ENCODE measurements at places on chromosomes 6 and 20.

GRCh38 chr6:131733376-131734016 lies 22.7 kb upstream of the CTAGE9 start:
- no peak for DNase-seq

GRCh38 chr6:1007159-1007558 lies 304.7 kb upstream of the FOXQ1 start:
- no peak for DNase-seq

DNA sequence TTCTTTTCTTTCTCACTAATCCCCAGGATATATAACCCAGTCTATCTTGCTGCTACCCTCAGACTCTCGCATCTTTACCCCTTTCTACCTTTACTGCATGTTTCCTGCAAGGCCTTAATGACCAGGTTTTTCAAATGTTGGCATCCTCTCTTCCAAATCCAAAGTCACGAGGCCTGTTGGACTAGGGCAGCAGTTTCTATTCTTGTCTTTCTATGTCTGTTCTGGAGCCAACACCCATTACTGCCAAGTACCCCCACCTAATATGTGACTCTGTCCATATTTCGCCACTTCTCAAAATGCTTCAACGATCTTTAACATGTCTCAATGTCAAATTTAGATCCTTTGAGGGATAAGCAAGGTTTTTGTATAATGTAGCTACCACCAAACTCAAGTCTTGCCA lies 443.4 kb downstream of the BMP2 start:
- DNase-seq = no peak

DNA sequence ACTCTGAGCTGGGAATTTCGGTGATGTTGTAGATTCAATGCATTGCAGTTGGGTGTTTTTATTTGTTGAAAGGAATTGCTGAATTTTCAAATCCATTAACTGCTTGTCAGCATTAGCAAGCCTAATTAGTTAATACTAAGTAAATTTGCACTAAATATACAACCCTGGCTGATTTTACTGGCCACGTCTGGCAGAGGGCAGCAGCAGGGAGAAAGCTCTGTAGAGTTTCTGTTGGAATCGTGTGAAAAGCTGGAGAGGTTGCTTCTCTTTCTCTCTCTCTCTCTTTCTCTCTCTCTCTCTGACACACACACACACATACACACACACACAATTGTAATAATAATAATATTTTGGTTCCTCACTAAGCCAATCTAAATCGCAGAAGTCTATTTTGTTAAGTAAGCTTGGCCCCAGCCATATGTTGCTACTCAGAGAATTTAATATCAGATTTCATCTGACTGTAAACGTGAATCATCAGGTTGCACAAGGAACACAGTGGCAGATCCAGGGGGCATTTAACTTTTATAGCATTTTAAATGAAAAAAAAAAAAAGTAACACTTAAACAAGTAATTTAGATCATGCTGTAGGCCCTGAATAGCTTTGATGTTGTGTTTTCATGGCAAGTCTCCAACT lies 289.5 kb downstream of the ESR1 start:
- DNase-seq = peak; percentile 77

DNA sequence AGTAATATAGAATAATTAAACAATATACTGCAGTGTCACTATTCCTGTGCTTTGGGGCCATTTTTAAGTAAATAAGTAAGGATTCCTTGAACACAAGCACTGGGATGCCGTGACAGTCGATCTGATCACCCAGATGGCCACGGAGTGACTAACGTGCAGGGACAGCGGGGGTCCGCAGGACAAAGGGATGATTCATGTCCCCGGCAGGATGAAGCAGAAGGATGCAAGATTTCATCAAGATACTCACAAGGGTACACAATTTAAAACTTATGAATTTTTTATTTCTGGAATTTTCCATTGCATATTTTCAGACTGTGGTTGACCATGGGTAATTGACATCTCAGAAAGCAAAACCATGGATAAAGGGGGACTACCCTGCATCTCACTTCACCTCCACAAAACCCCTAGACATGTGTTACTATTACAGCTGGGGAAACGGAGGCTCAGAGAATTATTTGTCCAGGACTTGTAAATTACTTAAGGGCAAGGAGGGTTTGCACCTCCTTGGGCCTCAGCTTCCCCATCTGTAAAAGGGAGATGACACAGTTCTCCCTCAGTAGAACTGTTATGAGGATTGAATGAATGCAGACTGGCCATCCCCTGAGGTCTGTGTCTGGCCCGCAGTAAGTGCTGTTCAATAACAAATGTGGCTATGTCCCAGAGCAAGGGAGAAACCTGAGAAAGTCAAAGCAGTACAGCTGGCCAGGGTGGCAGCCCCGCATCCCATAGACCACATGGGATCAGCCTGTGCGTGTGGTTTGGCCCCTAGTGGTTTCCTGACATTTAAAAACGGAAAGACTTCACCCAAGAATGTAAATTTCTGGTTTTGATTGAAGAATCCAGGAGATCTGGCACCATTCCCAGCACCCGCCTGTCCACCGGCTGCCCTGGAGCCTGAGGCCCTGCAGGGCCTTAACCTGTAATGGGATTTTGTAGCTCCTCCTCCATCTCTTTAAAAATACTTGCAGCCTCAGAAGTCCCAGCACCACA lies 235.5 kb downstream of the BMP7 start:
- peak; percentile 16 for DNase-seq

DNA sequence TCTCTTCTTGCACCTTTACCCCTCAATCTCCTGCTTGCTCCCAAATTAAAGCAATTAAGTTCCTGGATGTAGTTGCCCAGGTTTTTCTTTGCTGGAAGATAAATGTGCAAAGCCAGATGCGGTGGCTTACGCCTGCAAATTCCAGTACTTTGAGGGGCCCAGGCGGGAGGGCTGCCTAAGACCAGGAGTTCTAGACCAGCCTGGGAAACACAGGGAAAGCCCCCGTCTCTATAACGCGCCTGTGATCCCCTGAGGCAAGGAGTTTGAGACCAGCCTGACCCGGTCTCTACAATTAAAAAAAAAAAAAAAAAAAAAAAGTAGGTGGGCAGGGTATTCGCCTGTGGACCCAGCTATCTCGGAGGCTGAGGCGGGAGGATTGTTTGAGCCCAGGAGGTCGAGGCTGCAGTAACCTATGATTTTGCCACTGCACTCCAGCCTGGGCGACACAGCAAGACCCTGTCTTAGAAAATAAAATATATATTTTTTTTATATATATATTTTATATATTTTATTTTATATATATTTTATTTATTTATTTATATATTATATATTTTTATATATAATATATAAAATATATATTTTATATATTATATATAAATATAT lies 461 bp upstream of the DCDC2 start:
- no peak for DNase-seq

GRCh38 chr6:20034408-20034769 lies 177.9 kb downstream of the MBOAT1 start:
- DNase-seq = no peak

DNA sequence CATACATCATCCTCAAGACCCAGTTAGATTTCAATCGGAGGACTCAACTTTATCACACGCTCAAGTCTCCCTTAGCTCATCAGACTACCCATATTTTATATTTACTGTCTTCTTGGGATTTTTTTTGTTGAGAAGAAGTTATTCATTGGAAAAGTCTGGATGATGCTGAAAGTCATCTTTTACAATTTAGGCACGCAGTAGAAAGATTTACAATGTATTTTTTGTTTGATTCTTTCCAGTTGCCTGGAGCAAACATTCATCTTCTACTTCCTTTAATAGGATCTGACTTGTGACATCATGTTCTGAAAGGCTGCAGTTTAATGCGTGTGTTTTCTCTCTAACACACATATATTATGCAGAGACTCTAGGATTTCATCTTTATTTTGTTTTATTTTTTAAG lies 235.7 kb downstream of the DOK5 start:
- no peak for DNase-seq

- DNase-seq = no peak
These were observed 631.2 kb upstream of the EPHA7 start for GRCh38 chr6:94050515-94050914.

DNA sequence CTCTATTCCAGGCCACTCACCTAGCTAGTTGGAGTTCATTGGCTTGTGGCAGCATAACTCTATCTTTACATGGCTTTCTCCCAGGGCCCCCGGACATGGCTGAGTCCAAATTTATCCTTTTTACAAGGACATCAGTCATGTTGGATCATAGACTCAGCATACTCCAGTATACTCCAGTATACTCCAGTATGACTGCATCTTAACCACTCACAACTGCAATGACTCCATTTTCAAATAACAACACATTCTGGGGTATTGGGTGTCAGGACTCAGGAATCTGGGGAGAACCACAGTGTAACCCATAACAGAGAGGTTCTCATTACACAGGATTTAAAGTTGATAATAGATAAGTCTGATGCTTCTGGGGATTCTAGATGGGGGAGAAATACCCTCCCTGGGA lies 53.8 kb upstream of the TSHZ2 start:
- DNase-seq = no peak

GRCh38 chr20:38757145-38757775 lies 9.0 kb downstream of the ACTR5 start:
- no peak for DNase-seq

DNA sequence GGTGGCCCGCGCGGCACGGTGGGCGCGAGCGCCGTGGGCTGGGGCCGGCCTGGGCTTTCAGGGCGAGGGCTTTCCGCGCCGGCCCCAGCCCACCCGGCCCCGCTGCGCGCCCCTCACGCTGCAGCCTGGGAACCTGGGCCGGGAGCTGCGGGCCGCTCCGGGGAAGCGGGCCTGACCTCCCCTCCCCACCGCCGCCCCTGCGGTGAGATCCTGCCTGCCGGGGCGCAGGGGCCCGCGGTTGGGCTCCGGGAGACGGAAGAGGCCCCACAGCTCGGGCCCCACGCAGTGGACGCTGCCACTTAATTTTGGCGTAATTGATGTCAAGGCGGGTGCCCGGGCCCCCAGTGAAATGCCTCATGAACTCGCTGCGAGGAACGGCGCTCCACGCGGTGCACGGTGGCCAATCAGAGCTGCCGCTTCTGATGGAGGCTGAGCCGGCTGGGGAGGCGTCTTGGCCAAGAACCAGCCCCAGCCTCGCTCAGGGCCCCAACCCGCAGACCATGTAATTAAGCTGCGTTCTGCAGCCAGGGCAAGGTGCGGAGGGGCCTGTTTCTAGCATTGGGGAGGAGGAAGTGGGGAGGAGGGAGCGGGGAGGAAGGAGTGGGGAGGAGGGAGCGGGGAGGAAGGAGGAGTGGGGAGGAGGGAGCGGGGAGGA lies 96.1 kb upstream of the BHLHE23 start:
- DNase-seq = peak; percentile 26

DNA sequence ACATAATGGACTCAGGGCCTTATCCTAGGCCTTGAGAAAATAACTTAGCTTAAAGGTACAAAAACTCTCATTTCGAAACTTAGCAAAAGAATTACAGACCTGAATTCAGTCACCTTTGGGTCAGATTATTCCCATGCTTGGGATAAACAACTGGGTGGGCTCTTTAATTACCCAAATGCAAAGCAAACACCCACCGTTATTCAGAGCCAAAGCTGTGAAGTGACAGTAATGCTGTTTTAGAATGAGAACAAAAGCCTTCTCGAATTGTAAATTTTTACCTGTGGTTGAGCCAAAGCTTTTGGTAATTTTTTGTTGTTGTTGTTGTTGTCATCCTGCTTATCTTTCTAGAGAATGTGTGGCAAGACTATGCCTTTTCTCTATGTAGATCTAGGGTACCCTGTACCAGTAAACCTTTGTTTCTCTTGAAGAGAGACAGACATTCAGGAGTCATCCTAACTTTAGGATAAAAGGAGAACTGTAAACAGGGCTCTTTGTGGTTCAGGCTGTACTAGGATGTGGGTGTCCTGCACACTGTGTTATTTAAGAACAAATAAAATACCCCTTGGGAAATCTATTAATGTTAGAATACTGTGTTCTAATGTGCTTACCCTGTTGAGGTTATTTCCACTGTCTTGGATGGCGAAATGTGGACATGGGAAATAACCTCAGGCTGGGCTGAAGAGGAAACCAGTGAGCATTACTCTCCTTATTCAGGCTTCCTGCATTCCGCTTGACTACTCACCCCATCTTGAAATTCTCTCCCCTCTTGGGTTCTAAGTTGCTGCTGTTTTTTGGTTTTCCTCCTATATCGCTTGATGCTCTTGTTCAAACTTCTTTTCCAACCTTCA lies 480.7 kb downstream of the CD83 start:
- no peak for DNase-seq

DNA sequence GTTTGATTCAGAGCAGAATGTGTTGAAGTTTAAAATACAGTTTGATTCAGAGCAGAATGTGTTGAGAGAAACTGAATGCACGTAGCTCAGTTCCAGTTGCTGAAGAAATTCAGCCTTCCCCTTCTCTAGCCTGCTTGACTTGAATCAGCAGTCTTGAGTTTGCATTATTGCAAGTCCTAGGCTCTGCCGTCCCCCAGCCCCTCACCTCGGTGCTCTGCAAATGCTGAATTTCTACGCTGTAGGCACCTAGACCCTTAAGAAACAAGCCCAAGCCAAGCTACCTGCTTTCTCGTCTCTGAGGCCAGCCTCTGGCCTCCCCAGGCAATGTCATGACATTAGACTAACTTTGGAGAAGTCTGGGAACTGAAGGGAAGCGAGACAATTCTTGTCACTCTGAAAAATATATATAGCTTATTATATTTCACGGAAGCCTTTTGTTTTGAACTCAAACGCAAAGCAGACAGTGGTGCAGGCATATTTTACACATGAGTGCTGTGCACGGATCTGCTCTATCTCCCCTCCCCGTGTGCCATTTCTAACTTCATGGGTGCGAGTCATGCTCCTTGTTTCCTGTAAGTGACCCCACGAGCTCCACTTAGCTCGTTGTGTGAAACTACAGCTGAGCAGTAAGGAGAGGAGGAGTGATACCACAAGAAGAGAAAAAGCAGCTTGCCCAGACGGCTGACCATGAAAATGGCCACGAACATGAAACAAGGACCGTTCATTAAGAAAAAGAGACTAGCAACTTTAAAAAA lies 71.4 kb upstream of the DUSP22 start:
- DNase-seq = no peak

- DNase-seq = peak; percentile 88
These were observed 114.4 kb downstream of the ADGRG6 start for GRCh38 chr6:142416179-142416578.

DNA sequence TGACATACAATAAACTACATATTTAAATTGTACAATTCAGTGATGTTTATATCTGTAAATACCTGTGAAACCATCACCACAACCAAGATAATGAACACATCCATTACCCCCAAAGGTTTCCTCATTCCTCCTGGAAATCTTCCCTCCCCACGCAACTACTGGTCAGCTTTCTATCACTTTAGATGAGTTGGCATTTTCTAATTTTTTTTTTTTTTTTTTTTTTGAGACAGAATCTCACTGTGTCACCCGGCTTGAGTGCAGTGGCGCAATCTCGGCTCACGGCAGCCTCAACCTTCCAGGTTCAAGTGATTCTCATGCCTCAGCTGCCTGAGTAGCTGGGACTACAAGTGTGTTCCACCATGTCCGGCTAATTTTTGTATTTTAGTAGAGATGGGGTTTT lies 31.7 kb upstream of the ECI2 start:
- no peak for DNase-seq

- DNase-seq = no peak
These were observed 30.6 kb upstream of the LY86 start for GRCh38 chr6:6557886-6558285.

GRCh38 chr6:85465762-85466161 lies 15.9 kb downstream of the NT5E start:
- no peak for DNase-seq

GRCh38 chr20:48770700-48771442 lies 56.9 kb downstream of the PREX1 start:
- DNase-seq = no peak

Data from HS-5 (cell line).